ENCODE measurements at places on chromosomes 3 and 15.

GRCh38 chr3:176247191-176247590, 950.1 kb downstream of the TBL1XR1 start:
- no peak for DNase-seq

DNA sequence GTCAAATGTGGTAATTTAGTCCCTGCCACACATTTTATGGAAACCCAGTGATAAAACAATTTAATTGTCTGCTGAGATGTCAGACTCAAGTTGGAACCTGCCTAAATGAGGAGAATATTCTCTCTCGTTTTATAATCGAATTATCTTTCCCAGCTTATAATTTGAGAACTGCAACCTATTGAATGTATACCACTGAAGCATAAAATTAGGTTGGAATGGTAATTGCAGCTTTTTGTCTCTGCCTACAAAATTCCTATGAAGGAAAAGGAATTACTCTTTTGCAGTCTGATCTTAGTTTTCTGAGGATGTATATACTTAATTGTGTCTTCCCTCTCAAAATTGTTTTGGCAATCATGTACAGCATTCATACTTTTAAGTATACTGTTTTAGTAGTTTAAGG, 28.9 kb downstream of the RAD51 start:
- DNase-seq: no peak

DNA sequence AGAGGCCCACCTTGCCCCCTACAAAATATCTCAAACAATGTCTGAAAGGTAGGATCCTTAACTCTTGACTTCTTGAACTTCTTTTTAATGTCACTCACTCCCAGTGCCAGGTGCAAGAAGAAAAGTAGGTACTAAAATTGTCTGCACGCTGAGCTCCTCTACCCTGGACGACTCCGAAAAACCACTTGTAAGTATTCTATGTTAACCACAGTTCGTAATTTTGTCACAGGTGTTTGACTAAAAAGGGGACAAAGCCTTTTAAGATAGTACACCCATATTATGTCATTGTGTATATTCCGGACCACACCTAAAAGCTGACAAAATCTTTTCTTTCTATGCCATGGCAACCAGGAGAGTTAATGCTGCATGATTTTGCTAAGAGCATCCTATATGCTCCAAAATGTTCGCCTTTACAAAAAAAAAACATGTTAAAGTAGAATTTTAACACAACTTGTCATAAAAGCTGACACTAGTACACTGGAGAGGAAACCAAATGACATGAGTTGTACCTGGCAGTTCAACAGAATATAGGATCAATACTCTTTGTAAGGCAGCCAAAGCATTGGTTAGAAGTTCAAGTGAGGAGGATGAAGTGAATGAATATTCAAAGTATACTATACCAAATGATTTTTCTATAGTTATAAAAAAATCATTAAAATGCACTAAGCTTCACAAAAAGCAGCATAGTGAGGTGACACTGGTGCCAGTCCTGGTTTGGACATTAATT, 210.5 kb downstream of the FOXP1 start:
- no peak for DNase-seq

GRCh38 chr3:193970773-193971206, 165.2 kb upstream of the HES1 start:
- DNase-seq: no peak
